ENCODE measurements at places on chromosomes 12 and 14. TPM values are rescaled to one million over a fixed set of nuclear protein-coding genes. Genes with fewer than 3 reads are reported as not detected.

The ASIC1 gene
- total RNA-seq: 2.1 TPM

The PPP2R3C gene
- total RNA-seq: 45.2 TPM

The FZD10 gene
- not detected for total RNA-seq

The IAPP gene
- total RNA-seq: not detected

The NGB gene
- total RNA-seq: not detected

The TMEM233 gene
- 0.14 TPM for total RNA-seq

The POTEM gene
- not detected for total RNA-seq

The ADAM21 gene
- total RNA-seq: 0.55 TPM

The KRT3 gene
- total RNA-seq: not detected

The CCT2 gene
- total RNA-seq: 153 TPM

The COPZ1 gene
- total RNA-seq: 129 TPM

The KRT78 gene
- total RNA-seq: not detected

The INSM2 gene
- total RNA-seq: not detected

The CD163L1 gene
- total RNA-seq: 0.28 TPM

Data from smooth muscle cell of bladder (primary cell).